SHP77 (cell line): ENCODE measurements at places on chromosomes 7 and 10.
A peak's percentile ranks its signal among the peaks of the same experiment; 100 is the strongest.

GRCh38 chr10:63266391-63267316 is 133.5 kb downstream of the NRBF2 start:
- DNase-seq: no peak

GRCh38 chr7:45663167-45663921 is 89.2 kb downstream of the ADCY1 start:
- peak; percentile 1 for DNase-seq

GRCh38 chr10:44071479-44071878 is 313.4 kb downstream of the CXCL12 start:
- no peak for DNase-seq

GRCh38 chr10:103839519-103839871 is 15.9 kb downstream of the SH3PXD2A start:
- DNase-seq: no peak

DNA sequence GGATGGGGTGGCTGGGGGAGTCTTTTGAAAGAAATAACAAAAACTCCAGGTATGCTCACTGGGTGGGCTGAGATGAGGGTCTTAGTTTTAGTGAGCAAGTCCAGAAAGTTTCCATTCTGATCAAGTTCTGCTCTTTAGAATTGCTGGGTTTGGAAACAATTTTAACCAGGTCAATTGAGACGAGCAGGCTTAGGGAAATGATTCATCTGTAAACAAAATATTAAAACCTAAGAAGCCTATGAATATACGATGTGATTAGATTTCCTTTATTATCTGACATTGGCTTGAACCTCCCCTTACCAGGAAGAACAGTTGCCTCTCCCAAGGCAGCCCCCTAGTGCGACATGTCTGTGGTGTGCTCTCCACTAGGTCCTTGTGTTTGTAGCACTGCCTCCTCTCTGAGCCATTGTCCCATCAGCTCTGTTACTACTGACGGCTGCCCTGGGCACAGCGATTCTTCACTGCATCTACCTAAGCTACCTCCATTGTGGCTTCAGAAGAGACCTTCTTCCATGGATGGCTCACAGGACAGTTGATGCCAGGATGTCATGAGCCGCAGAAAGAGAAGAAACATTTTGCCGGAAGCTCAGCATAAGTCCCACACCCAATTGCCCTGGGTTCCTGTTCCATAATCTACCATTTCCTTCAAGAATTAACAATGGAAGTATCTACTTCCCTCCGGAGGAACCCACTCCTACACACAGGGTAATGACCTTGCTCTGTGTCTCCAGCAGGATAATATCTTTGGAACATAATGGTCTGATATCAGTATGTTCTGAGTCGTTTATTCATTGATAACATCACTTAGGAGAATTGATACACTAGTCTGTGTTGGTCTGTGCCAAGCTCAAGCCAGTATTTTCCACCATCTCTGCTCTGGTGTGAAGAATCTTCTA is 95.1 kb upstream of the ITGB1 start:
- no peak for DNase-seq

- no peak for DNase-seq
Measured at GRCh38 chr7:49850921-49851613, 77.6 kb downstream of the VWC2 start.

- no peak for DNase-seq
Measured at GRCh38 chr7:120931243-120931642, 19.3 kb upstream of the ING3 start.

GRCh38 chr10:51318399-51319172 is 244.3 kb downstream of the PRKG1 start:
- DNase-seq: no peak

GRCh38 chr10:132904814-132905649 is 37.3 kb downstream of the CFAP46 start:
- DNase-seq: no peak

DNA sequence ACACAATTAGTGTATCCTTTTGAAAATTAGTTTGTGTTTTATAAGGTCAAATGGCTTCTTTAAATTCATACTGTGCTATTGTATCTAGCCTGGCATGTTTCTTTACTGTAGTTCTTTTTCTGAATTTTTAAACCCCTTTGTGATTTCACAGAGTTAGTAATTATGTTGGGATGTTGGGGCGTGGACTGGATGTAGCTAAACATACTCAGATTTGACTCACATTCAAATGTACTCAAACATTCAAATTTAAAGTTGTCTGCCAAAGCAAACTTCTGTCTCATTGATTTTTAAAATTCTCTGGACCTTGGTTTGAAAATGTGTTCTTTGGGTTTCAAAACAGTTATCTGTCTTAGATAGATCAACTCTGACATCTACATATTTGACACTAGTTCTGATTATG is 7.2 kb upstream of the NRP1 start:
- DNase-seq: no peak
